Stimulated activated CD4-positive, alpha-beta T cell treated with anti-CD3 and anti-CD28 coated beads, TNF-alpha, amount 100 ng/mL, for 1 hour (primary cell): ENCODE measurements at places on chromosomes 13 and 19.

GRCh38 chr13:98761126-98761985, 8.9 kb upstream of the SLC15A1 start:
- DNase-seq = no peak

GRCh38 chr19:55341595-55342531, 2.2 kb downstream of the KMT5C start:
- DNase-seq = no peak

DNA sequence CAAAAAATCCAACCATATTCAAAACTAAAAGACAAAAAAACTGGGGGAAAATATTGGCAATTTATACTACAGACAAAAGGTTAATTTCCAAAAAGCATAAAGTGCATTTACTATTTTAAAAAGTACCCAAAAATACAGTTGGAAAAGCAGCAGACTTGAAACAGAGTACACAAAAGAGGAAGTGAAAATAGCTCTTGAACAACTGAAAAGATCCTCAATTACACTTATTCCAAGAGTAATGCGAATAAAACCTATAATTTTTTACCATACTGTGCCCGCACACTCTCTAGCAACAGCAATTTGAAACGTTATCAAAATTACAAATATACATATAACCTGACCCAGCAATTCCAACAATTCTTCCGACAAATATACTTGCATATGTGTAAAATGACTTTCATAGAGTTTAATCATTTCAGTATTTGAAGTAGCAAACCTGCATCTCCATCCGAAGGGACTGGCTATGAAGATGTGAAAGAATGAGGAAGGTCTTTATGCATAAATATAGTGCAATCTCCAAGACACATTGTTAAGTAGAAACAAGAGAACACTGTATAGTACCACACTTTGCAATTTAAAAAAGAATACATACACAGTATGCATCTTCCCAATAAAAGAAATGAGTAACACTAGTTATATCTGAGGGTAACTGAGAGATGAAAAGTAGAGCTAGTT, 25.4 kb downstream of the ALG5 start:
- DNase-seq = no peak

DNA sequence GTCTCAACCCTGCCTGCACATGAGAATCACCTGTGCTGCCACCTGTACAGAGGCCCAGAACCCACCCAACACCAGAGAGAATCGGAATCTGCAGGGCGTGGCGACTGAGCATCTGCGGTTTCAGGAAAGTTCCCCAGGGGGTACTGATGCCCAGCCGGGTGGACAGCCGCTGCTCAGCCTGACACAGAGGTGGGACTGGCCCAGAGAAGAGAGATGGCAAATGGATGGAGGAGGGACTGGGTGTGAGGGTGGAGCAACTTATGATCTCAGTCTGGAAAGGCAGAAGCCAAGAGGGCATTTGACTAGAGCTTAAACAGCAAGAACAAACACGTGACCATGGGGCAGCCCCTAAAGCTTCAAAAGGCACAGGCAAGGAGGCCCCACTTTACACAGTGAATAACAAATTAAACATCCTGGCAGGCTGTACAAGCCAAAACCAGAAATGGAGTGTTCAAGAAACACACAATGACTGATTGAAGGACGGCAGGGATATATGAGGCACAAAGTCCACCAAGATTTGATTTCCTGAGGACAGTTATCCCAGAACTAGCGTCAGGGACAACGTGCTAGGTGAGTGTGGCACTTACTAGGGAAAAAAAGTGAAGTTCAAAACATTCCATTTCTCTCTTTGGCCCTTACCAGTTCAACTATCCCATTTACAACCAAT, 3.1 kb downstream of the RANBP3 start:
- peak; percentile 29 for DNase-seq

DNA sequence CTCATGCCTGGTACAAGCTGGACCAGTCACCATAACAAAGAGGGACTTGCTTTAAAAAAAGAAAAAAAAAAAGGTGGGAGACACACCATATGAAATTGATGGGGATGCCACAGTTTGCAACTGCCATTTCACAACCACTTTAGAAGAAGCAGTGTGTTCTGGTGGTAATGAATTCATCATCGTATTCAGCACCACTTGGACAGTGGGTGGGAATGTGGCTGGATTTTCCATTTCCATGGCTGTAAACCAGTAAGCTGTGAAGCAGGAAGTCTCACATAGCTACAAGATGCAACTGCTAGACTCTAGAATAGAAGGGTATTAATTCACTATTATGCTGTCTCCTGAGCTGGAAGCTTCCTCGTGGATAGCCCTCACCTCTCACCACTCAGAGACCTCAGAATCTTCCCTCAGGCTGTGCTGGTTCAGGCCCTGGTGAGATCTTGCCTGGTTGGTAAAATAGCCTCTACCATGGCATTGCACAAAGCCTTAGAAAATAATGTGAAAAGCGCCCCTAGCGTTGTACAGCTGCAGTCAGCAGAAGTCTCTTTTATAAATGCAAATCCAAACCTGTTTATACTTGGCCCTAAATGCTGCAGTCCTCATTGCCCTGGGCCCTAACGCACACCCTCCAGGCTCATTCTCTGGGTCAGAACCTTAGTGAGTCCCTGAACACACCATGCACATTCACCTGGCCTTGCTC, 150.7 kb downstream of the KCTD15 start:
- no peak for DNase-seq

DNA sequence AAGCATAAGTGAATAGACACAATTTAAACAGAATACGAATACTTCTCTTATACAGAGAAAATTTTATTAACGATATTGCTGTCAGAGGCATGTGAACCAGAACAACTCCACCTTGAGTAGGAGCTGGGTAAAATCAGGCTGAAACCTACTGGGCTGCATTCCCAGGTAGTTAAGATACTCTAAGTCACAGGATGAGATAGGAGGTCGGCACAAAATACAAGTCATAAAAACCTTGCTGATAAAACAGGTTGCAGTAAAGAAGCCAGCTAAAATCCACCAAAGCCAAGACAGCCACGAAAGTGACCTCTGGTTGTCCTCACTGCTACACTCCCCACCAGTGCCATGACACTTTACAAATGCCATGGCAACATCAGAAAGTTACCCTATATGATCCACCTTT, 49.2 kb upstream of the TRPC4 start:
- no peak for DNase-seq

- DNase-seq = no peak
These were observed 13.7 kb downstream of the LDLR start for GRCh38 chr19:11102944-11103343.

DNA sequence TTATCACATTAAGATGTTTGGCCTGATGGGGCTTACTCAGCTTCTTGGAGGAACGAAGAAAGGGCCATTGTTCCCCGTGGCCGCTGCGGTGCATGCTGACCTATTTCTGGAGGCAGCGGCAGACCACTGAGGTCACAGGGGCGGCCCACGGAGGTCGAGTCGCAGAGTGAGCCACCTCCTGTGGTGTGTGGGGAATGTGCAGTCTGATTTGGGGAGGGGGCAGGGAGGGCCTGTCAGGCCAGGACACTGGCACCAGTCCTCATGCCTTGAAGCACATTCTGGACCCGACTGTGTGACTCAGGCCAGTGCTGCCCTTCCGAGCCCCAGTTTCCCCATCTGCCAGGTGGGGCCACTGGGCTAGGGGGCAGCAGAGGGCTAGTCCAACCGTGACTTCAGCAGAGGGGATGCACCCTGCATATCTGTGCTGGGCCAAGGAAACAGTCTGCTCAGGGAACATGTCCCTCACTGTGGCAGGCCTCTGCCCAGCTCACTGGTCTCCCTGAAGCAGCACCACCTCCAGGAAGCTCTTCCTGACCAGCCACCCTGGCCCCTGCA, 6.3 kb downstream of the SLC7A10 start:
- DNase-seq = no peak

GRCh38 chr13:75968103-75968838, 332.1 kb downstream of the LMO7 start:
- DNase-seq = no peak

DNA sequence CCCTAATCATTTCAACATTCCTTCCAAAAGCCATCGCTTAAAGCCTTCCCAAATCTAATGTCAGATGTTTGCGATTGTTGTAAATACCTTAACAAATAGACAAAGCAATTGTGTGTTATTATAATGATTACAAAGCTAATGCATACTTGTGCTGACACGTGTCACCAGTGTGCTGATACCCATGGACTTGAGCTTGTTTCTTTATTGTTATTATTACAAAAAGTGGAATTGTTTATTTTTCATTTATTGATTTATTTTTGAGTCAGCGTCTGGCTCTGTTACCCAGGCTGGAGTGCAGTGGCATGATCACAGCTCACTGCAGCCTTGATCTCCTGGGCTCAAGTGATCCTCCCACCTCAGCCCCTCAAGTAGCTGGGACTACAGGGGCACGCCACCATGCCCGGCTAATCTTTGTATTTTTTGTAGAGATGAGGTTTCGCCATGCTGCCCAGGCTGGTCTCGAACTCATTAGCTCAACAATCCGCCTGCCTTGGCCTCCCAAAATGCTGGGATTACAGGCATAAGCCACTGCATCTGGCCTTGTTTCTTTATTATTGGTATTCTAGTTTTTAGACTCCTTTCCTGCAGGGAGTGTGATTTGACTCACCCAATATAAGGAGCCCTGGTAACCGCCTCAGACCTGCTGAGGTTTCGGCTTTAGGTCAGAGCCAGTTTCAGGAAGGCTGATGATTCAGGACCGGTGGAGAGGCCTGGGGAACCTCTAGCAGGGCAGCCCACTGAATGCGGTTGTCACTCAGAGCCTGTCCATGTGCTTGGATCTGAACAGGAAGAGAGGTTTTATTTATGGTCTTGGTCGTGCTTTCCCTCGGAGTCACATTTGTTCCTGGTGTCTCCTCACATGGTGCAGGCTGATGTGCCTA, 2.1 kb upstream of the FBXO17 start:
- DNase-seq = no peak

DNA sequence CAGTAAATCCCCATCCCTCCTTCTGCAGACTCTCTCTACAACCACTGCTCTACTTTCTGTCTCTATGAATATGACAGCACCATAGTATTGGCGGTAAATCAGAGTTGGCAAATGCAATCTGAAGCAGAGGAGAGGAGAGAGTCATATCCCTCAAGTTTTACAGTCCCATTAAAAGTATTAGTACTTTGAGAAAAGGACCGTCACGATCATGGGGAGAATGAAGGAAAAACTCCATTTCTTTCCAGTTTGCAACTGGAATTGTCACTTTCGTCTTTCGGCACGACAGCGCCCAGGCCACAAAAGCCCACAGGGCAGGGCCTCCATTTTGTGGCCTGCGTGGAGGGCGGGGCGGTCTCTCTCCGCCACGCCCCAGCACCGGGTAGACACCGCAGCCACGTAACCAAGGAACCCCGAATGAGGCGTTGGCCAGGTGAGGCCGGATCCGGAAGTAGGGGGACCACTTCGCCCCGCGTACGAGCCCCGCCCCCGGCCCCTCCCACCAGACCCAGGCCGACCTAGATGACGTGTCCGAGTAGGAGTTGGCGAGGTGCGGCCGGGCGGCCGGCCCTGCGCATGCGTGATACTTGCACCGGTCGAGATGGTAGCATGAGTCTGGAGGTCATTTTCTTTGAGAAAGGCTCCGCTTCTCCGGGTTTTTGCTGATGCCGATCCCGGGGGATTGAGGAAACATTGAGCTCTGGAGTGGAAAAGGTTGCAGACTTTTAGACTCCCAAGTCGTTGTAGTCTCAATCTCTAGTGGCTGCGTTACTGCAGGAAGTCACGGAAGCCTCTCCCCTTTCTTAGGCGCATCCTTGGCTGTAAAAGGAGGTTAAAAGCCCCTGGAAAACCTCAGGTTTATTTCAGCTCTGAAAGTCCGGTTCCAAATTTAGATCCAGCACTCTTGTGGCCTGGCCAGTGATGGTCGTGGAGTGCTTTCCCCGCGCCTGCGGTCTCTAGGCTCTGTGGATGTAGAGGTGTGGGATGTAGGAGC, 2.8 kb upstream of the TM9SF2 start:
- DNase-seq = peak; percentile 91

- DNase-seq = no peak
These were observed 53.4 kb downstream of the KLF12 start for GRCh38 chr13:74080762-74081161.

DNA sequence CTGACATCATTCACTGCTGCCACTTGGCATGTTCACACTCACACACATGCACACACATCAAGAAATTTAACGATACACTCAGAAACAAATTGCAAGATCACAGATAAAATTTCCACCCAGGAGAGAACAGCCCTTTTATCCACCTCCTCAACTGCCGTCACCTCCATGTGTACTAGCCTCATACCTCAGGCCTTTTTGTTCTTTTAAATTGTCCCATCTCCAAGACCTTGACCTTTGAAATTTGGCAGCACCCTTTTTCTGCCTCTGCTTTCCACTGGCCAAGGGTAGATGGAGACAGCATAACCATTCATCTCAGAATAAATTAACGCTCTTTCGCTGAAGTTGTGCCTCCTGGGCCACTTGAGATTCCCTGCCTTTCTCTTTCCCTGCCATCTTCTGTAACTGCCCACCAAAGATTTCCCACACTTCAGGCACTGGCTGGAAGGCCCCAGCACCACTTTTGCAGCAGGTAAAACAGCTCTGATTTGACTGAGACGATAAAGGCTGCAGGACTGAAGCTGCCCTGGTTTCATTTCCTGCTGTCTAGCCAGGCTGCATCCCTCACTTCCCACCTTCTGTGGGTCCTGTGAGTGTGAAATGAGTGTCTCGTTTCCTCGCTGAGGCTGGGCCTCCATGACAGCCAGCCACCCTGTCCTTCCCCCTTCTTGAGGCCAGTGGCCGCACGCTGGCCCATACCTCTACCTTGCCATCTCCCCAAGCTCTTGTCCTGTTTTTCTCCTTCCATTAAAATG, 39.3 kb downstream of the MBNL2 start:
- DNase-seq = no peak

GRCh38 chr19:40663695-40664692, 26.5 kb downstream of the NUMBL start:
- no peak for DNase-seq

- DNase-seq = no peak
These were observed 77.2 kb downstream of the TSC22D1 start for GRCh38 chr13:44498969-44499368.

- no peak for DNase-seq
These were observed 2.2 kb upstream of the LYPD5 start for GRCh38 chr19:43804432-43804831.

GRCh38 chr13:43797869-43798268, 11.1 kb upstream of the ENOX1 start:
- no peak for DNase-seq
